Gastroesophageal sphincter (tissue), 4 donors: ENCODE measurements at places on chromosomes 5 and 9. TPM values are rescaled to one million over a fixed set of nuclear protein-coding genes. Genes with fewer than 3 reads are reported as not detected.

SH3PXD2B gene
- 40.2 TPM for total RNA-seq

PCDHGA8 gene
- total RNA-seq = 3.0 TPM

SLC25A2 gene
- total RNA-seq = 1.2 TPM

STOM gene
- 530 TPM for total RNA-seq

FAT2 gene
- total RNA-seq = 5.6 TPM

GRIN3A gene
- total RNA-seq = 0.69 TPM

PTCD2 gene
- total RNA-seq = 5.8 TPM

PCDHGA5 gene
- total RNA-seq = 12.5 TPM

ARL14EPL gene
- not detected for total RNA-seq

C5orf46 gene
- total RNA-seq = not detected

BAAT gene
- not detected for total RNA-seq

GRCh38 chr9:974996-975739 lies 1.3 kb upstream of the DMRT3 start:
- ATAC-seq = no peak

- ATAC-seq = no peak
Measured at GRCh38 chr5:178282391-178282790, 49.8 kb upstream of the PHYKPL start.

GRCh38 chr9:99573085-99573484 lies 248.6 kb upstream of the NR4A3 start:
- ATAC-seq = no peak

GRCh38 chr9:113807173-113808061 lies 68.7 kb upstream of the ZNF618 start:
- peak; percentile 50 for ATAC-seq

DNA sequence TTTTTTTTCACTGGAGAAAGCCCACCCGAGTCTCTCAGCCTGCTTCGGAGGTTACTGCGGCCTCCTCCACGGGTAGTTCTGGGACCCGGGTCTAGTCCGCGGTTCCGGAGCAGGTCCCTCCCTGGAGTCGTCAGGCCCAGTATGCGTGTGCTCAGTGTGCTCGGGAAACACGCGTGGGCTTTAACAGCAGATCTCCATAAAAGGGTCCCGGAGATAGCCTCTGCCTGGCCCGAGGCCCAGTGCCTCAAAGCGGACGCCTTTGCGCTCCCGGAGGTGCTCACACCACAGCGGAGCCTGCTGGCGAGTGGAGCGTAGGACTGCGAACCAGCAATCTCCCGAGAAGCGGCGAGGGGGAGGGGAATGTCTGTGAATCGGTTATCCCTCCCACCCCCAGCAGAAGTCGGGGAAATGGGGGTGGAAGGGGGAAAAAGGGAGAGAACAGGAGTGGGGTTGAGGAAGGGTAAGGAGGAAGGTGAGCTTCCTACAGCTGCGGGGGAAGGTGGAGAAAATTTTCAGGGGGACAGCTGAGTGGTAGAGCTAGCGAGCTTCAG lies 28.7 kb downstream of the CDKN2A start:
- ATAC-seq = peak; percentile 36

GRCh38 chr5:151624476-151624875 lies 33.3 kb upstream of the FAT2 start:
- ATAC-seq = no peak

GRCh38 chr9:4630836-4631235 lies 31.3 kb upstream of the PLPP6 start:
- ATAC-seq = no peak

DNA sequence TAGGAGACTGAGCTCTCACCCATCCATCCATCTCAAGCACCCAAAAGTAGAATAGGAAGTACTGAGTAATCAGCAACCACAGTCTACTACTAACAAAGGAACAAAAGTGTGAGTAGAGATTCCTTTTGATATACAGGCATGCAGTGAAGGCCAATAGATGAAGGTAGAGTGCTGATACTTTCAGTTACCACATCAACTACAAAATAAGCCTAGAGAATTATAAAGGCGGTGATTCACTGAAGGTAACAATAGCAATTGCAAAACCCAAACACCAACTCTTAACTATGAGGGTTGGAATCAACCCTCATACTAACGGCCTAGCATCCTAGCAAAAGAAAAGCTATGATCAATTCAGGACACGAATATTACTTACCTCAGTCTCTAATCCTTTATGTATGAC lies 992.6 kb downstream of the DNAH5 start:
- no peak for ATAC-seq

- ATAC-seq = no peak
Measured at GRCh38 chr5:143395638-143396352, 7.7 kb downstream of the NR3C1 start.

- no peak for ATAC-seq
Measured at GRCh38 chr5:156328161-156328560, 1.2 kb downstream of the SGCD start.

DNA sequence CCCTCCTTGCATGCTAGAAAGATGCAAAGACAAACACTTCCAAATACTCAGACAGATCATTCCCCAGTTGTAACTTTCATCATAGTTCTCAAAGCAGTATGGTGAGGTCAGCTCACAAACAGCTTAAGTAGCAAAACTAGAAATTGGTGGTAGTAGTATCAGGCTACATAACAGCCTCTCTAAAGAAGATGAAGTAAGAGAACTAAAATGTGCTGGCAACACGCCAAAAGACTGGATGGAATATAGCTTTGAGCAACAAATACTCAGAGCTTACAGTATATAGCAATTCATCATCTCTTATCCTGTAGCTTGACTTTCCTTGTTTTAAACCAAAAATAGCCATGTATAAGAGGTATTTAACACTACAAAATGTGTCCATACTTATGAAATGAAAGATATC lies 7.5 kb downstream of the PFDN1 start:
- peak; percentile 81 for ATAC-seq

DNA sequence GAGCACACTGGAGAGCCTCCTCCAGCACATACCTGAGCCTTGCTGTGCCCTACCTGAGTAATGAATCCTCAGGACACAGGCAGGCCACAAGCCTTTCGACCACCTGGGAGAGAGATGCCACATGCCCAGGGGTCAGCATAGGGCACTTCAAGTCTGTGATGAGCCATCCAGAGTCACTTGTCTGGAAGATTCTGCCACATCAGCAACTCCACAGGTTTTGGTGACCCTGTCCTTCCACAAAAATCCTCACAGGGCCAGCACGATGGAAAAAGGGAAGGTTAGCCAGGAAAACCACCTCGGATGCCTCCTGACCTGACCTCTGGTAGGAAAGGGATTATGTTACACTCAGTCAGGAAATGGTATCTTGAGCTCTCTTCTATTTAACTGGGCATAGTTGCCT lies 46.8 kb downstream of the FRMD3 start:
- no peak for ATAC-seq

DNA sequence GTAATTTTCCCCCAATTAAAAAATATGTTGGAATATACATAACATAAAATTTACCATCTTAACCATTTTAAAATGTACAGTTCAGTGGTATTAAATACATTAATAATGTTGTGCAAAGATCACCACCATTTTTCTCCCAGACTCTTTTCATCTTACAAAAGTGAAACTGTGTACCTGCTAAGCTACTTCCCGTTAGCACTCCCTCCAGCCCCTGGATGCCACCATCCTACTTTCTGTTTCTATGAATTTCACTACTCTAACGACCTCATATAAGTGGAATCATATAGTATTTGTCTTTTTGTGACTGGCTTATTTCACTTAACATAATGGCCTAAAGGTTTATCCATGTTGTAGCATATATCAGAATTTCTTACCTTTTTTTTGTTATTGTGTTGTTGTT lies 112.9 kb downstream of the HSPA4 start:
- no peak for ATAC-seq

GRCh38 chr5:79269733-79270166 lies 33.8 kb downstream of the JMY start:
- no peak for ATAC-seq

DNA sequence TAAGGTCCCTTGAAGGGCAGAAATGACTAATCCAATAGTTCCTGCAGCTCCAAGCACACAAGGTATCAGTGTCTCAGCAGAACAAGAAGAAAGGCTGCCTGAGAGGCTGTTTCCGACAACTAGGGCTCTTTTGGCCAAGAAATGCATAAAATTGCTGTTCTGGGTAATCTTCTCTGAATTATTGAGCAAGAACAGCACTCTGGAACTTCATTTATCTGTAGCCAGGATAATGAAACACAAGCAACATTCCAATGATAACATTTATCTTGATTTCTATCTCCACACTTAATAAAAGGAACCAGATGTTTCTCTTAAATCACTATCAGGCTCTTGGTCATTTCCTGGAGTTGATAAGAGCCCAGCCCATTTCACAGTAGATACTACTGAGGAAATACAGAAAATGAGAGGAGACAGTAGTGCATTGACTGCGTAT lies 17.0 kb upstream of the AUH start:
- ATAC-seq = peak; percentile 71

- no peak for ATAC-seq
Measured at GRCh38 chr9:22100626-22101025, 91.5 kb upstream of the CDKN2B start.

DNA sequence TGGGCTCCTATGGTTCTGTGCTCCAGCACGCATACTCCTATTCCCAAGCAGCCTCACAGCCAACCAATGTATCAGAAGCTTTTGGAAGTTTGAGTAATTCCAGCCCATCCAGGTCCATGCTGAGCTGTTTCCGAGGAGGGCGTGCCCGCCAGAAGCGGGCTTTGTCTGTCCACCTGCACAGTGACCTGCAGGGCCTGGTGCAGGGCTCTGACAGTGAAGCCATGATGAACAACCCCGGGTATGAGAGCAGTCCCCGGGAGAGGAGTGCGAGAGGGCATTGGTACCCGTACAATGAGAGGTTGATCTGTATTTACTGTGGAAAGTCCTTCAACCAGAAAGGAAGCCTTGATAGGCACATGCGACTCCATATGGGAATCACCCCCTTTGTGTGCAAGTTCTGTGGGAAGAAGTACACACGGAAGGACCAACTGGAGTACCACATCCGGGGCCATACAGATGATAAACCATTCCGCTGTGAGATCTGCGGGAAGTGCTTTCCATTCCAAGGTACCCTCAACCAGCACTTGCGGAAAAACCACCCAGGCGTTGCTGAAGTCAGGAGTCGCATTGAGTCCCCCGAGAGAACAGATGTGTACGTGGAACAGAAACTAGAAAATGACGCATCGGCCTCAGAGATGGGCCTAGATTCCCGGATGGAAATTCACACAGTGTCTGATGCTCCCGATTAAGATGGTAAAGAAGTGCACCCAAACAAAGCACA lies 19.9 kb downstream of the ZBTB34 start:
- no peak for ATAC-seq

DNA sequence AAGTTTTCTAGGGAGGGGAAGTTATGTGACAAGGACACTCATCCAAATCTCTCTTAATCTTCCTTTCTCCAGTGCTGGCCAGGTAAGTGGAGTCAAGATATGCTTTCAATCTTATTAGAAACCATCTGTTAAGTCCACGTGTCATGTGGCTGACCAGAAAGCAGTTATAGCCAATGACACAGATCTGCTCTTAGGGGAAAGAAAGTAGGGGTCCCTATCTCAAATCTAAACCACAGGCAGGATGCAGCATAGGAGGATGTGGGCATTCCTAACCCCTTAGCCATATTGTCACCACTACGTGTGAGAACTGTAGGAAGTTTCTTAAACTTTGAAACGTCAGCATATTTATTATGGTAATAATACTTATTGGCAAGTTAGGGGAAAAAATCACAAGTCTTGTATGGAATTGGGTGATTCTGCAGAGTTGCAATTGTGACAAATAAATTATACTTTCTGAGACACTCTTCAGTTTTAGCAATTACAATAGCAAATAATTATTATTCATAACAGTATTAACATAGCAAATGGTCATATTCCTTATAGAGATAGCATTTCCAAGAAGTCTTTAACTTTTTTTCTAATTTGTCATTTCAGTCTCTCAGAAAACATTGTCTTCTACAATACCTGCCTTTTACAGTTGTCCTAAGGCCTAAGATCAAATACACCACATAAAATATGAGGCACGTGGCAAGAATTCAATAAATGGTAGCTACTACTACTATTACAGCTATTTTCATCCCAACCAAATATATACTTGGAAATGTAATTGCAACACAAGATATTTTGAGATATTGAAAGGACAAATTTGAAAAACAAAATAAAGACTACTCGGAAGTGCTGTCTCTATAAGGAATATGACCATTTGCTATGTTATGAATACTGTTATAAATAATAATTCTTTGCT lies 236.9 kb downstream of the PDE4D start:
- no peak for ATAC-seq

GRCh38 chr5:30131-30530 lies 61.8 kb upstream of the PLEKHG4B start:
- no peak for ATAC-seq
